Sigmoid colon (tissue), 7 donors: ENCODE measurements at places on chromosomes 13 and 19. TPM values are rescaled to one million over a fixed set of nuclear protein-coding genes. Genes with fewer than 3 reads are reported as not detected.

CAPS gene
- total RNA-seq: 8.4 TPM

NMRK2 gene
- not detected for total RNA-seq

ZIK1 gene
- 6.4 TPM for total RNA-seq

URAD gene
- not detected for total RNA-seq

PTPRH gene
- 2.1 TPM for total RNA-seq

C19orf85 gene
- total RNA-seq: not detected

GRCh38 chr19:19081642-19082151, 17.9 kb downstream of the SLC25A42 start:
- DNase-seq: no peak

DNA sequence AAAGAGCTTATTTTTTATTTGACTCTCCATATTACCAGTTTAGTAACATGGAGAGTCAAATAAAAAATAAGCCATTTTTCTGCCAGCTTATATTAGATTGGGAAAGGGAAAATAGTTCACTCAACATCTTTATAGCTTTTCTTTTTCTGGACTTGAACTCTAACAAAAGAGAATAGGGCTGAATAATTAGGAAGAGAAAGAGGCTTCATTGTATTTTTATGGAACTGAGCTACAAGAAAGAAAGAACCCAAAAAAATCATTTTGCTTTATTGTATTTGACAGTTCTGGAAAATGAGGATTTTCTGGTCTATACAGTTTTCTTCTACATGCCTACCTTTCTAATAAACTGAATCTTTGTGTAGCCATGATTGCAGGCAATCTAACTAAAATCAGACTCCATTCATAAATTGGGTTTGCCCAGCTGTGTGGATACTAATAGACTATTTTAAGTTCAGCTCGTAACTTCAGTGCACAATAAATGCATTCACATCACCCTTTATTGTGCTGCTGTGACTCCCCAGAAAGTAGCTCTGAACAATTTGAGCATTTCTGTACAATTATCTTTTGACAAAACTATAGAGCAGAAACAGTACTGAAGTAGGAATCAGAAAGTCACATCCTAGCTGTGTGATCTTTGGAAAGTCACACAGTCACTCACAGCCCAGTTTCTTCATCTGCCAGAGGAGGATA, 115.3 kb downstream of the STOML3 start:
- DNase-seq: no peak

DNA sequence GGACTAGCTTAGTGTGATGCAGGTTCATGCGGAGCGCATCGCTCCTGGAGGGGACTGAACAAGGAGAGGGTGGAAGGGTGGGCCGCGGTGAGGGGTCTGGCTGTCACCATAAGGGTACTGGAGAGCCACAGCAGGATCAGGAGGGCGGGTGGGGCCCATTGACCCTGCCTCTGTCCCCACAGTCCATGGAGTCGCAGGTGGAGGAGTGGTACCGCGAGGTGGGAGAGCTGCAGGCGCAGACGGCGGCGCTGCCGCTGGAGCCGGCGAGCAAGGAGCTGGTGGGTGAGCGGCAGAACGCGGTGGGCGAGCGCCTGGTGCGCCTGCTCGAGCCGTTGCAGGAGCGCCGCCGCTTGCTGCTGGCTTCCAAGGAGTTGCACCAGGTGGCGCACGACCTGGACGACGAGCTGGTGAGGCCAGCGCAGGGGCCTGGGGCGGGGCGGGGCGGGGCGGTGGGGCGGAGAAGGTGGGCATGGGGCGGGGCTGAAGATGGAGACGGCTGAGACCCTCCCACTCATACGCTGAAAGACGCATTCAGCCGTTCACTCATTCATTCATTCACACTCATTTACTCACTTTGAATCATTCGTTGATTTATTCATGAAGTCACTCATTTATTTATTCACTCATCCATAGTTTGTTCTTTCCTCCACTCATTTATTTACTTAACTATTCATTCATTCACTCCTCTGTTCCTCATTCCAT, 27.5 kb upstream of the SHKBP1 start:
- DNase-seq: peak; percentile 75

- DNase-seq: peak; percentile 82
Measured at GRCh38 chr19:49565261-49565660, 15.1 kb downstream of the NOSIP start.

- no peak for DNase-seq
Measured at GRCh38 chr19:41921577-41922576, 6.4 kb downstream of the ERFL start.

- DNase-seq: no peak
Measured at GRCh38 chr19:32317086-32317485, 28.3 kb upstream of the ZNF507 start.

DNA sequence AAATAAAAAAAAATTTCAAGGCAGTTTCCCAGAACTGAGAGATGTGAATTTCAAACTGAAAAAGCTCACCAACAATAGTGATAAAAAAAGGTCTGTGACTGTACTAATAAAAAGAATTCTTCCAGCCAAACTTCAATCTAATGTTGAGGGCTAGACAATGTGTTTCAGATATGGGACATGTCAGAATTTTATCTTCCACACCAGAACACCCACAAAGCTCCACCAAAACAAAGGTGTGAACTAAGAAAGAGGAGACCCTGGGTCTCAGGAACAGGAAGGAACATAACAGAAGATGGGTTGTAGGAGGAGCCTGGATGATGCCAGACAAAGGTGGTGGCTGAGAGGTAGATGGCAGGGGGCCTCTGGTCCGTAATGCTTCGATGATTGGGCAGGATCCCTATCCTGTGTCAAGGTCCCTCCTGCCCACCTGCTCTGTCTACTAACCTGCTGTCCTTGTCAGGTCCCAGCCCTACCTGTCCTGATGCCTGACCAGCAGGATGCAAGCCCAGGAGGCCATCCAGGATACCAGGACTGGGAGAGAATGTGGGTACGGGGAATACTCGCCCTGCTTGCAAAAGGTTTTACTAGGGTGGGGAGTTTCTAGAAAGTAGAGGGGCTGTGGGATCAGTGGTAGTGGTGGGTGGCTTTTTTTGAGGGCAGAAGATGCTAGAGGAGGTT, 4.5 kb downstream of the MZF1 start:
- DNase-seq: peak; percentile 48

GRCh38 chr13:97460004-97460775, 26.2 kb downstream of the RAP2A start:
- DNase-seq: no peak

GRCh38 chr19:33226550-33227241, 1.0 kb upstream of the SLC7A10 start:
- no peak for DNase-seq

- peak; percentile 92 for DNase-seq
Measured at GRCh38 chr19:45523642-45524256, 16.5 kb downstream of the VASP start.
